ENCODE measurements at places on chromosomes 3 and 15. TPM values are rescaled to one million over a fixed set of nuclear protein-coding genes. Genes with fewer than 3 reads are reported as not detected.

DNA sequence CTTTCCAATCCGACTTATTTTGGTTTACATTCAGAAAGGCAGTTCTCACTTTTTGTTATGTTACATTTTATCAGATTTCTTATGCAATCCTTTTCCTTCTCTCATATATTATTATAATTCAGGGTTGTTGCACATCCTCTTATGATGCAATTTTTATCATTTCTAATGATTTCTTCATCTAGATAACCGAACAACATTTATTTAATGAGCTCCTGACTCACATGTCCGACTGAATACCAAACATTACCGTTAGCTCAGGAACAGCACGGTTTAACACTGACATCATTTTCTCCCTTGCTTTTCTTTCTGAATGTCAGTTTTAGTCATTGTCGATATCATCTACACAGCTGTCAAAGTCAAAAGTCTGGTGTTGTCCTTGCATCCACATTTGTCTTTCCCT is 199.2 kb downstream of the BCHE start:
- no peak for DNase-seq

Gene LSM3
- total RNA-seq, result 7.6 TPM

DNA sequence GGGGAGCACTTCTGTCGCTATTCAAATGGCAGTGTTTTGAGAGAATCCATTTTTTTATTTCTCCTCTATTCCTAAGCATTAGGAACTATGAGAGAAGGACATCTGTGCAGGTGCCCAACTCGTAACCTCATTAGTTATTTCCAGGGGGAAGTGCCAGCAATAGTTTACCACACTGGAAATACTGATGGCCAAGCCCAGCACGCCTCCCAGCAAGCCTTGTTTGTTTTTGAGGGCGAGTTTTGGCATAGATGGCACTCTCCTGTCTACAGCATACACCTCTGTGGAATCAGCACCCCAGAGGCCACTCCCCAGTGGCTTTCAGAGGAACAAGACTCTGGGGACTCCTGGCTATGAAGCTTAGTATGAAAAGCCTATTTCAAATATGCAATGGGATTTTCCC is 36.6 kb downstream of the FAN1 start:
- no peak for DNase-seq

DNA sequence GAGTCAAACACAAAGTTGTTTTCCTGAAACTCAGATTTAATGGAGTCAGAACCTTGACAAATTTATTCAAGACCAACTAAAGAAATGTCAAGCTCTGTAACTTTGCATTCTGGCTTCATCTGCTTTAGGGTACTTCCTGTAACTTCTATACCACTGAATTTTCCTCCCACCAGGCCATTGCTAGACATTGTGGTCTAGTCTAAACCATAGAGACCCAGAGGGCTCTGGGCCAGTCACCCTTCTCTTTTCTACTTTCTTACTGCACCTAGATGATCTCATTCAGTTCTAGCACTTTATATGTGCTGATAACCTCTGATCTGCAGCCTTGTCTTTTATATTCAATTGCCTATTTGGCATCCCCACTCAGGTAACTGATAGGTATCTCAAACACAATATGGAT is 2.8 kb upstream of the OR5K1 start:
- DNase-seq, result no peak

Gene GRM7
- not detected for total RNA-seq
